ACHN (cell line): ENCODE measurements at places on chromosomes 2 and 18.
A peak's percentile ranks its signal among the peaks of the same experiment; 100 is the strongest.

- DNase-seq: no peak
Observed at GRCh38 chr2:239401881-239402233, 1.0 kb upstream of the HDAC4 start.

DNA sequence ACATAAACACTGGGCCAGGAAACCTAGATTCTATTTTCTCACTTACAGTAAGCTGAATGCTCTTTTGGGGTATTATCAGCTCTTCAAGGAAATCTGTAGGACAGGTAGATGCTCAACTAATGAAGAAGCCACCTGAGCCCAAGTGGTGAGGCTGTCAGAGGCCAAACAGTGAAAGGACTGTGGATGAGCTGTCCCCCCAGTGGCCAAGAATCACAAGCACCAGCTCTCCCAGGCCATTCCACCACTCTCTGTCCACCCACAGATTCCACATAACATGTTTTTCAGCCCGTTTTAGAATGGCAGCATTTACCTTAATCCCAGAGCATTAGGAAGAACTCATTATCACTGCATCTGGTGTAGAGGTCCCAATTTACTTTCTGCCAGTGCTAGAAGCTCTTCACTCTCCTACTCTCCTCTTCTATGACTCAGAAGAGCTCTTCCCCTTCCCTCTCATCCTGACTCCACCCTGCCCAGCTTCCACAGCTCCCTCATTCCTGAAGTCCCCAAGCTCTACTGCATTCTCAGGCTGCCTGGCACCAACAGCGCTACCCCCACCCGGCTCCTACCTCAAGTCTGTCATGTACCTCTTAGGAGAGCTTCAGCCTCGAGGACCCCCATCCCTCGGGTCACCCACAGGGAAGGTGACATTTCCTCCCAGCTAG lies 43.8 kb upstream of the GORASP2 start:
- DNase-seq: no peak

DNA sequence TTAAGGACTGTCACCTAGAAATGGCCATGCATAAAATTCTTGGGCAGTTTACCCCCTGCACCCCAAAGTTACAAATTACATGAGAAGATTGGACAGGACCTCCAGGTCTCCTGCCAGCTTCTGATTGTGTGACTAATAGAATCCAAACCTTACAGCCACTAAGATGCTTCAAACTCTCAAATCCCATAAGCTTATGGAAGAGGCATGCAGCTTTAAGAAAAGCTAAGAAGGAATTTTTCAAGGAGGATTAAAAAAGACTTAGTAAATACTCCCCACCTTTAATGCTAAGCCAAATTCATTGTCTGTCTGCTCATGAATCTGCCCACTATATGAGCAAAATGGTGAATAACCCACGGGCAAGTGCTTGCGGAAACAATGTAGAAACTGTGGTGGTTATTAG lies 86.3 kb downstream of the MAIP1 start:
- DNase-seq: no peak

DNA sequence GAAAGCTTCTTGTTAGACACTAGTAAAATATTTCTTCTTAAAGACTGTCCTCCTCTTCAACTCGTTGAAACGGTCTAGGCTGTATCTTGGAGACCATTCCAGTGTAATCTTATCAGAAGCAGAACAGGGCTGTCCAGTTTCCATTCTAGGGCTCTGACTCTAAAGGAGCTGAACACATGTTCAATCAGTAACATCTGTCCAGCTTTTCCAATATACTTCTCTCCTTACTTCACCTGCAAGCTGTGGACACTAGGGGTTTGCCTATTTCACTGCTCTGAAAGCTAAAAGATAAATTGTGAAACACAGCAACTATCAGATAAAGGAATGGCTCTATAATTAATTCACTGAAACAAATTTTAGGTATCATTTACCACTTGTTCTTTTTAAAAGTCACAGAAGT lies 73.8 kb downstream of the ZNF385B start:
- no peak for DNase-seq

DNA sequence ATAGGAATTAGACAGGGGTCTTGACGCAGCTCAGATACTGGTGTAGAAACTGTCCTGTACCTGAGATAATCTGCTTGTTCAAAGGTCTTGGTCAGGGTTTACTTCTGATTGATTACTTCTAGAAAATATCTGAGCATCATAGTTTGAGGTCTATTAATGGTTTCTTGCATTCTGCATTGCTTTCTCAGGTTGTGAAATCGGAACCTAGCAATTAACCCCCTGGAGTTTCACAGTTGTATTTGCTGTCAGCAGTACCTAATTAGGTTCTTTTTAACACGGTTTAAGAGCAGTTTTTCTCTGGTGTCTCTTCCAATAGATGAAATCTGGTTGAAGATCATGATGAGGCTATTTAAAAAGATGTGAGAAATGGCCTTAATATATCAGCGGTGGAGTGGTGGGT lies 428.6 kb upstream of the SYT4 start:
- DNase-seq: no peak

DNA sequence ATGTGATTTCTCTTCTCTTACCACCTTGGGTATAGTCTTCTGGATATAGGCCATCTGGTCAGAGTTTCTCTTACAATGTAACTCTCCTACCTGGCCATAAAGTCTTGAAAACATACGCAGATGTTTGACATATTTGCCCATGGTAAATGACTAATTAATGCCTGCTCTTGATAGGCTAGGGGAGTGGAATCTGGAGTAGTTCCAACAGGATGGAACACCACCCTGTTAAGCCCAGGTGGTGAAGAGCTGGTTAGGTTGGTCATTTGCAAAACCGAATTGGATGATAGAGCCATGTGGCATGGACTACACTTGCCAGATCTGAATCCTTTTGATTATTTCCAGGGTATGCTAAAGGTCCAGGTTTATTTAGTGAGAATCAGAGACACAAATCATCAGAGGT lies 36.5 kb downstream of the HADHB start:
- no peak for DNase-seq

- DNase-seq: no peak
Observed at GRCh38 chr2:158599609-158600008, 142.9 kb downstream of the PKP4 start.

GRCh38 chr2:233588400-233588799 lies 21.8 kb upstream of the USP40 start:
- DNase-seq: no peak

GRCh38 chr2:67346718-67347407 lies 50.3 kb upstream of the ETAA1 start:
- no peak for DNase-seq

DNA sequence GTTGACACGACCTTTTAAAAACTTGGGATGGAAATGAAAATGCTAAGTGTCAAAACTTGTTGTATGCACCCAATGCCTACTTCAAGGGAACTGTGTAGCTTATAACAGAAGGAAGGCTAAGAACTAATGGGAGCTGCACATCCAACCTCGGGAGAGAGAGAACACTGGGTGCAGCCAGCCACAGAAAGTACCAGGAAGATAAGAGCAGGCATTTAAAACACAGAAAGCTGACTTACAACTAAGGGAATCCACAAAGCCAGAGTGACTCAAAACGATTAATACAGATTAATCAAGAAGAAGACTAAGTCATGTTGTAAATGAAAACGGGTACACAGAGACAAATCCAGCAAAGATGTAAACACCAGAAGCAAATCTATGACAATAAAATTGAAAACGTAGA lies 113.4 kb downstream of the HDAC4 start:
- no peak for DNase-seq

GRCh38 chr18:66994790-66995189 lies 390.9 kb upstream of the CDH19 start:
- DNase-seq: no peak

DNA sequence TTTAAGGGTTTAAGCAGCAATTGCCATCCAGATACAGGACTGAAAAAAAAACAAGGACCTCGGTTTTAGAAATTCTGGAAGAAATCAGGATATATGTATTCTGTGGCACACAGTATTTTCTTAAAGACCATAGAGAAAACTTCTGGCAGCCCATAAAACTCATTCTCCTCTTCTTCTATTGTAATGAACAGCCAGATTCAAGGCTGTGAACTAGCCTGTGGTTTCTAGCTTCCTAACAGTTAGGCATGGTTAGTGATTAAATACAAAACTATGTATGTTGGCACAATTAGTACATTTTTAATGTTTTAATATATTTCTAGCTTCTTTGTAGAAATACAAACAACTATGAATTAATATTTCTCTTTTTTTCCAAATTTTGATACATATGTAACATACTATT lies 555.7 kb downstream of the DSC3 start:
- peak; percentile 10 for DNase-seq

- DNase-seq: no peak
Observed at GRCh38 chr2:54638103-54638502, 85.4 kb upstream of the EML6 start.

DNA sequence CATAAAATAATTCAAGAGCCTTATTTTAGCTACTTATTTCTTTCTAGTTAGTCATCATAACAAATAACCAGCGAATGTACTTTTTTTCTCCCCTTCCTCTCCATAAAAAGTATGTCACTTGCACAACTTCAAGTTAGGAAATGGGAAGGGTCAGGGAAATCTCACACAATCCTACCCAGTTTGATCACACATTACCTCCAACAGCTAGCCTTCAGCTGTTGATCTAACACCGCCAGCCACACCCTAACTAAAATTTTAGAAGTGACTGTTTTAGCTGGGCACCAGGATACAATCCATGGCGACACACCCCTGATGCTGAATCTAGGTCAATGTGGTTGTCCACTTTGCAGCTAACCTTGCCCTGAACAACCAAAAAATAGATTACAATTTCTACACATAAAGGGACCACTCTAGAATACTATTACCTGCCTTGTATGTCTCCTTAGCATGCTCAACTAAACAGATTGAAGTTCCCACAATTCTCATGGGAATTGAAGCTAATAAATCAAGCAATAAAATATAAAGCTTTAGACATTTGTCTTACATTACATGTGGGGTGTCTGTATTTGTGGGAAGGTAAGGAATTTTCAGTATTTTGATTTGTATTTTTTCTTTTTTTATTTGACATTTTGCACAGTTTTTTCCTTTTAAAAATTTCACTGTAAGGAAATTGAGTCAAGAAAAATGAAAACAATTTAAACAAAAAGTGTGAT lies 7.3 kb upstream of the COL3A1 start:
- no peak for DNase-seq
